ENCODE measurements at places on chromosomes 7 and 10. TPM values are rescaled to one million over a fixed set of nuclear protein-coding genes. Genes with fewer than 3 reads are reported as not detected.

- no peak overlapping the region for H3K27ac ChIP-seq
- no peak overlapping the region for H3K4me3 ChIP-seq
- no peaks in the 10 kb centered on the region for H3K27me3 ChIP-seq
- DNase-seq, result no peak
- H3K4me1 ChIP-seq, result no peaks in the 10 kb centered on the region
- H3K36me3 ChIP-seq, result no peaks in the 10 kb centered on the region
These were observed 497.8 kb downstream of the DNAJB6 start for GRCh38 chr7:157834501-157835163.

DNA sequence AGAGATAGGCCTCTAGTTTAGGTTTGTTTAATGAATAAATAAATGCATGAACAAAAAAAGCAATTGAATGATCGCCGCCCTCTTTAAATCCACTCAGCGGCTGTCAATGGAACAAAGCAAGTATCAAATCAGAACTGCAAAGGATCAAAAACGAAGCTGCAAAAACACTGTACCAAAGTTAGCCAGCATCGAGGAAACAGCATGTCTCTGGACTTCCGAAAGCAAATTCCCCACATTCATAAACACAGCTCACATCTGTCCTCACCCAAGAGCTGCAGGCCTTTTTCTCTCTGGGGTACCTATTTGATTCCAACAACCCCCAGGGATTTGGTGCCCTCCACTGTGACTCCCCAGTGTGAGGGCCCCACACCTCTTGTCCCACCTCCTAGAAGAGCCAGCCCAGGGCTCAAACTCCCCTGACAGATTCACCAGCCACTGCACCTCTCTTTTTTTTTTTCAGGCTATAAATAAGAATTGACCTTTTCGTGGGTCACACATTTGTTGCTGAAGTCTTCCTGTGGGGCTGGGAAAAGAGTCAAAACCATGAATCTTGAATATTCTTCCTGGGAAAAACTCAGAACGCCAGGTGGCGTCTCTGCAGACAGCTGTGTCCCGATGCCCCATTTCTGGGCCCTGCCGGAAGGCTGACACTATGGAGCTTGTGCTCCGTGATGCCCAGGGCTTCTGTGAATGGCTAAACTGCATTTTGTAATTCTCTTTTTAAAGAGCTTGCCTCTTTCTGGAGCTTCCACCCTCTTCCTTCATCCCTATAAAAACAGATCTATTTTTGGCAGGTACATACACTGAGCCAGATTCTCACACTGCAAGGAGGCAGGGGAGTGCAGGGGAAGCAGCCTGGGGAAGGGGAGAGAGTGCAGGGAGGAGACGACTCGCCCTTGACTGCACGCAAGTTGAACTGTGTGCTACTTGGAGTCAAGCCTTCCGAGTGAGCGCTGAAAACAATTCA, 51.7 kb downstream of the HSPA12A start:
- no peaks in the 10 kb centered on the region for H3K4me1 ChIP-seq
- no peaks in the 10 kb centered on the region for H3K36me3 ChIP-seq
- no peak for DNase-seq
- no peak overlapping the region for H3K27ac ChIP-seq
- H3K27me3 ChIP-seq, result peaks cover 63% of the 10 kb centered on the region

DNA sequence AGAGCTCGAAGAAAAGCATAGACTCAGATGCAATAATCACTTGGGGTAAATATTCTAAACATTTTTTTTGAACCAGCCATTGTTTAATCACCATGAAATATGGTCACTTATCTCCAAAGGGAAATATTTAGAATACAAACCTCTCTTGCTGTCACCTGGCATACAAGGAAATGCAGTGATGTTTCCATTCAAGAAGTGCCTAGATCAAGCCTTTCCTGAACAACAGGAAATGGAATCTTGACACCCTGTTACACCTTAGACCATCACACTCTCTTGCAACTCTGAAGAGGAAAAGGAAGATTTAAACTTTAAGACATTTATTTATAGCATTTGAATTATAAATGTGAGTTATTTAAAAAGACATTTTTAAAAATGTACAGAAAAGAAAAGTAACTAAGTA, 263.0 kb upstream of the BMPER start:
- H3K27ac ChIP-seq, result no peak overlapping the region
- no peaks in the 10 kb centered on the region for H3K4me1 ChIP-seq
- H3K4me3 ChIP-seq, result no peak overlapping the region
- H3K27me3 ChIP-seq, result no peaks in the 10 kb centered on the region
- DNase-seq, result no peak
- no peaks in the 10 kb centered on the region for H3K36me3 ChIP-seq

- H3K36me3 ChIP-seq, result peaks cover 7% of the 10 kb centered on the region
- DNase-seq, result no peak
- peak overlapping the region; percentile 61 for H3K27ac ChIP-seq
- no peaks in the 10 kb centered on the region for H3K27me3 ChIP-seq
These were observed 592 bp upstream of the PIK3CG start for GRCh38 chr7:106864298-106865081.

DNA sequence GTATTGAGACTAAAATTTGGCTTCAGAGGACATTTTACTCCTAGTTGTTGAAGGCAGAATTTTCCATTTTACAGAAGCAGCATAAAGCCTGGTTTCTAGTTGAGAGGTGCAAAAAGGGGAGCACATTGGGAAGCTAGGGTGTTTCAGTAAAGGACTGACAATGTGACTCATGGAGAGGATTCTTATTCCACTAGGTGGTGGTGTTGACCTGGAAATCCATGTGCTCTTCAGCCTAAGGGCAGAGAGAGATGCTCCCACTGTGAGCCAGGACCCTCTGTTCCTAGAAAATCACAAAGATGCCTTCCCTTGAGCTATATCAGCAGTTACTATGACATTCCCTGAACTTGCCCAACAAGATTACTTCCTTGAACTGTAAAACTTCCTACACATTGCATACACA, 687.8 kb downstream of the IPMK start:
- no peaks in the 10 kb centered on the region for H3K36me3 ChIP-seq
- no peak overlapping the region for H3K4me3 ChIP-seq
- no peaks in the 10 kb centered on the region for H3K4me1 ChIP-seq

DNA sequence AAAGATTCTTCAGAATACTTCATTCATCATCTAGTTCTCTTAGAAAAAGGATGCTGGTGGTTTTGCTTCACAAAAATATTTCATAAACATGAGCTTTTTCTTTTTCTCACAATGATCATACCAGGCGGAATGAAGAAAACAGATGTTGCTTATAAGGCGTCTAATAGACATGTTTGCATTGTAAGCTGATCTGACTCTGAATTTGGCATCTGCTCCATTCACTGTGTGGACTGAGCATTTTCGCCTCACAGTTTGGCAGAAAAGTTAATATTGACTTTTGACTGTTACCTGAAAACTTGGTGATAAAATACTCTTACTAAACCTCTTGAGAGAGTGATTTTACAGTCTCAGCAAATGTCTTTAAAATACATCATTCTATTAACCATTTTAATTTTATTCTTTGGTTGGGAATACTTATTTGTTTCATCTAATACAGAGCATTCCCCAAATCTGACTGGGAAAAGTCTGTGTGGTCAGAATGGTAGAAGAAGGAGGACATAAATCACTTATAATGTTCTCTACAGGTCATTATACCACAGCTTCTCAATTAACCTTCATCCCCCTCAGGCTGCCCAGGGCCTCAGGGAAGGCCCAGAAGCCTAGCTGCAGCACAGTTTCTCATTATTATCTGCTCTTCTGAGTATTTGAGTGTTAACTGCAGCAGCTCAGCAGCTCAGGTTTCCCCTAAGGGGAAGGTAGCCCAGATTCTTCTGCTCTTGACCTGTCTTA, 121.6 kb upstream of the KAT6B start:
- no peak overlapping the region for H3K4me3 ChIP-seq
- H3K36me3 ChIP-seq, result peaks cover 1% of the 10 kb centered on the region
- H3K27me3 ChIP-seq, result no peaks in the 10 kb centered on the region
- DNase-seq, result no peak
- no peaks in the 10 kb centered on the region for H3K4me1 ChIP-seq

DNA sequence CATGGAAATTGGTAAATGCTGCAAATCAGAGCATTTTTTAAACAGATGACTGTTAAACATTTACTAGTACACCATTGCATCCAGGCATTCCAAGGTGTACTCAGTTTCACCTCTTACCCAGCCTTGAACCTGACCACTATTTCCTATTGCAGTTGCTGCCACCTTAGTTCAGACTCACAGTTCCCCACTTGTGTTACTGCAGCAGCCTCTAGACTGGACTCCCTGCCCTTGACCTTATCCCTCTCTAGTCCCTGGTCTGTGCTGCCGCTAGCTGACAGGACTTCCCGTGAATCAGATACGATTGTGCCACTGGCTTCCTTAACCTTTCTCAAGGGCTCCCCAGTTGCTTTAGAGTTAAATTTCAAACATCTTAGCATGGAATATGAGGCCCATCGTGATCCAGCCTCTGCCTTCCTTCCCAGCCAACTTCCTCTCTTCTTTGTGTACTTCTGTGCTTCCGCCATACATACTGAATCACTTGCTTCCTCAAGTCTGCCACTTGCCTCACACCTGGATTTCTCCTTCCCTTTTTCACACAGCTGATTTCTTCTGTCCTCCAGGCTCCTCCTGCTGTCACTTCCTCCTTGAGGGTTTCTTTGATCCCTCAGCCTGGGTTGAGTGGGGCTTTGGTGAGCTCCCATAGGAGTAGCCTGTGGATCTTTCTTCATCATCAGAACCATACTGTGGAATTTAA, 118.7 kb upstream of the GJD4 start:
- H3K36me3 ChIP-seq, result no peaks in the 10 kb centered on the region
- no peak overlapping the region for H3K4me3 ChIP-seq
- H3K27me3 ChIP-seq, result no peaks in the 10 kb centered on the region
- DNase-seq, result no peak
- H3K27ac ChIP-seq, result no peak overlapping the region

DNA sequence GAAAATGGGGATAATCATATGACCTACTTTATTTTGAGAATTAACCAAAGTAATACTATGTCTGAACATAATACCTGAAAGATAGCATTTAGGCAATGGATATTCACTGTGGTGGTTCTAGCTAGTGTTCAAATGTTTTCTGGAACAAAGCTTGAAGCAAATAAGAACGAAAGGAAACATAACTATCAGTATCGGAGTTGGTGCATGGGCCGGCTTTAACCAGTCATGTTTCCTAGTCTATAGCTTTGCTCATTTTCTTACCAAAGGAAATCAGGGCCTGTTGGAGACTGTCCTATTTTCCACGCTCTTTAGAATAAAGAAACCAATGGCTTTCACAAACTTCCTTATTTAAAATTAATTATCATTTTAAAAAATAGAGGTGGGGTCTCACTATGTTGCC, 8.9 kb downstream of the IL2RA start:
- peak overlapping the region; percentile 90 for H3K4me3 ChIP-seq
- peaks cover 95% of the 10 kb centered on the region for H3K4me1 ChIP-seq
- H3K27me3 ChIP-seq, result no peaks in the 10 kb centered on the region
- peak; percentile 7 for DNase-seq
- H3K36me3 ChIP-seq, result peaks cover 57% of the 10 kb centered on the region

DNA sequence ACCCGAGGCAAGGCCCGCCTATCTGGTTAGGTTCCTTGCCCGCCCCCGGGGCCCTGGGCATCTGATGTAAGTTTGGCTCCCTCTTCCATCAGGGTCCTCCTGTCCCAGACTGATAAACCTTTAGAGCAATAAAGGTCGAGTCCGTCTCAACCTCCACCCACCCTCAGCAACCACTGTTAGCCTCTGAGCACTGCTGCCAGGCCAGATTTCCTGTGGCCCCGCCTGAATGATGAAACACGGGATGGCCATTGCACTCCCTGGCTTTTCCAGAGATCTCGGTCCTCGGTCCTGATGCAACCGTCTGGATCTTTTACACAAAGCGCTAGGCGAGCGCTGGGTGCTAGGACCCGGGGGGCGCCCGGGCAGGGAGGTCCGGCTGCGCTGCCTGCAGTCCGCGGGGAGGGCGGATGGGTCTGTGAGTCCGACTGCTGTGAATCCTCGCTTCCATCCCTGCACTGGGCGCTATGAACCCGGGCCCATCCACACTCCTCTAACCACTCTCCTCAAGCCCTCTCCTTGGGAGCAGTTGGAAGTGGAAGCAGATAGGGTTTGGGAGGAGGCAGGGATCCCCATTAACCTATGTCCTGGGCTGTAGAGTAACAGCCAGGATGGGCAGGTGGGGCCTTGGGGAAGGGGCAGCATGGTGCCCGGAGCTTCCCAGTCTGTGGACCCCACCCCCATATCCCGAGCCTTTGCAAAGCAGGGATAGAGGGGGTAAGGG, 875 bp upstream of the DDIT4 start:
- H3K27ac ChIP-seq, result peak overlapping the region; percentile 92
- H3K27me3 ChIP-seq, result no peaks in the 10 kb centered on the region
- H3K36me3 ChIP-seq, result peaks cover 28% of the 10 kb centered on the region
- peaks cover 51% of the 10 kb centered on the region for H3K4me1 ChIP-seq

DNA sequence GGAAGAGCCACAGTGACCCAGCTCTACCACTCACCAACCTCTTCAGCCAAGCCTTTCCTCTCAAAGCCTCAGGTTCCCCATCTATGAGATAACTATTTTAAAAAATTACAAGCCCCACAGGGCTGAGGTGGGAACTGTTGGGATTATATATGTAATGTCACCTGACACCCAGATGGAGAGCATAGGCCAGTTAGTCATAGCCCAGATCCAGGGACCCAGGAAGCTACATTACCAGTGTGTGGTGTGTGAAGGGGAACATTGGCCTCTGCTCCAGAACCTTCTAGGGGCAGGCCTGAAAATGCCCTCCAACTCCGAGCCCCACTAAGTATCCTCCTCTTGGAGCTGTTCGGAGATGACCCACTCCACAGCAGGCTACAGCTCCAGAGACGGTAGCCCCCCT, 162.4 kb downstream of the NRF1 start:
- peaks cover 7% of the 10 kb centered on the region for H3K4me1 ChIP-seq
- H3K27ac ChIP-seq, result no peak overlapping the region
- no peak for DNase-seq
- H3K4me3 ChIP-seq, result no peak overlapping the region
- no peaks in the 10 kb centered on the region for H3K36me3 ChIP-seq
- H3K27me3 ChIP-seq, result peaks cover 25% of the 10 kb centered on the region

GRCh38 chr10:13421382-13421917, 73.4 kb upstream of the SEPHS1 start:
- H3K4me3 ChIP-seq, result no peak overlapping the region
- peaks cover 20% of the 10 kb centered on the region for H3K27me3 ChIP-seq
- no peak overlapping the region for H3K27ac ChIP-seq
- no peaks in the 10 kb centered on the region for H3K36me3 ChIP-seq

- no peak for DNase-seq
- H3K27me3 ChIP-seq, result peaks cover 11% of the 10 kb centered on the region
- H3K36me3 ChIP-seq, result no peaks in the 10 kb centered on the region
- H3K4me3 ChIP-seq, result no peak overlapping the region
- no peak overlapping the region for H3K27ac ChIP-seq
- H3K4me1 ChIP-seq, result no peaks in the 10 kb centered on the region
These were observed 251.5 kb downstream of the LRMDA start for GRCh38 chr10:75682649-75683557.

GRCh38 chr7:151724920-151725584, 151.9 kb downstream of the PRKAG2 start:
- H3K27me3 ChIP-seq, result no peaks in the 10 kb centered on the region
- no peaks in the 10 kb centered on the region for H3K36me3 ChIP-seq
- DNase-seq, result no peak
- no peak overlapping the region for H3K27ac ChIP-seq
- peaks cover 15% of the 10 kb centered on the region for H3K4me1 ChIP-seq

Gene PALD1
- 1.3 TPM for total RNA-seq

Gene GHRHR
- total RNA-seq, result not detected

Gene TFR2
- 5.8 TPM for total RNA-seq

Gene C7orf33
- total RNA-seq, result not detected

Gene CTAGE4
- 4.2 TPM for total RNA-seq

All from activated T-cell treated with anti-CD3 and anti-CD28 coated beads, Interleukin-2, amount 50 U/mL, for 72 hours (primary cell).